ENCODE measurements at places on chromosomes 5 and 9. TPM values are rescaled to one million over a fixed set of nuclear protein-coding genes. Genes with fewer than 3 reads are reported as not detected.

DNA sequence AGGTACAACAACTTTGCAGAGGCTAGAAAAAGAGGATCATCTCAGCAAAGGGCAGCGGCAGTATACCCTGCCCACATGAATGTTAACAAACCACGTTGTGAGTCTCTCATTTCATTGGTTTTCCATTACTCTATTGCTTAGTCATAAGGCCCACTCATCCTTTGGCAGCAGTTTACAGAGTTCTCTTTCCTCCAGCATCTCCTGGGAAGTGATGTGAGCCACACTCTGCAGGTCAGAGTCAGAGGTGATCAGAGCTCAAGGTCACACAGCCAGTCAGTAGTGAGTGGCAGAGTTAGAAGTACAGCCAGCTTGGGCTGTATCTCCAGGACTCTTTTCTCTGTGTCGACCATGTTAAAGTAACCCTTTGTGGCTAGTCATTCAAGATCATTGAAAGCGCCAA is 599.6 kb upstream of the GRAMD2B start:
- DNase-seq = no peak

DNA sequence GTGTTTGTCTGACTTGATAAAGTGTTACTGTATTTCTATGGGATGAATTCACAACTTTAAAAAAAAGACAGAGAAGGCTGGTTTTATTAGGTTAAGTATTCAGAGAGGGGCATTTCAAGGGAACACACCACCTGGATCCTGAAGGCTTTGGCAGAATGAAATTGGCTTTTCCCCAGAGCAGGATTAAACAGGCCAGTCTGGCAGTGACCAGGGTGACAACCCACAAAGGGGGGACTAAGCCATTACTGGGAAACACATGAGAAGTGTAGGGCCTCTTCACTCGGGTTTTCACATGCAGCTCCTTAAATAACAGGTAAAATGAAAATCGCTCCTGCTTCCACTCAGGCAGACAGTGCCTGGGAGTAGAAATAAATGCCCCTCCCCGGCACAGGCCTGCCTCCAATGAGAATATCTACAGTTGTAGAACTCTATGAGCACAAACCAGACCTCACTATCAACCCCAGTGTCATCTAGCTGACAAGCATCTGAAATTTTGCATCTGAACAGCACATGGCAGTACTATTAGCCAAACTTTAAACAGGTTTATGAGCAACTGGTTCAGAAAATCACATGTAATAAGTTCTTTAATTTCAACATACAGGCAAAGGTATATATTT is 85.8 kb downstream of the LHFPL2 start:
- no peak for DNase-seq

DNA sequence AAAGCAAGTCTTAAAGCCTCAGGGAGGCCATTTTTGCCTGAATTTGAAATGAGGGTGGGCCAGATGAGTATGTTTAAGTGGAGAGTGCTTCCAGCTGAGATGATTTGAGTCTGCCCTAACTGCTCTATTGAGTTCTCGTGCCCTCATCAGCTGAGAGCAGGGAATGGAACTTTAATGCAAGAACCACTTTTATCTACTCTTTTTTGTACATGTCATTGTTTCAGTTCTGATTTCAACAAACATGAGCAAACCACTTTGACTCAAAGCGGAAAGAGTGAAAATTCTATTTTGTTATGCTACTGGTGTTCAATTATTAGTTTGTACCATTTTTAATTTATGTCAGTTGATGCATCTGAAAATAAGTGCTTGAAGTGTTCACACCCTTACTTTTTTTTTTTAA is 35.8 kb downstream of the DCAF10 start:
- DNase-seq = no peak

GRCh38 chr5:79255786-79256557 is 20.0 kb downstream of the JMY start:
- DNase-seq = no peak

DNA sequence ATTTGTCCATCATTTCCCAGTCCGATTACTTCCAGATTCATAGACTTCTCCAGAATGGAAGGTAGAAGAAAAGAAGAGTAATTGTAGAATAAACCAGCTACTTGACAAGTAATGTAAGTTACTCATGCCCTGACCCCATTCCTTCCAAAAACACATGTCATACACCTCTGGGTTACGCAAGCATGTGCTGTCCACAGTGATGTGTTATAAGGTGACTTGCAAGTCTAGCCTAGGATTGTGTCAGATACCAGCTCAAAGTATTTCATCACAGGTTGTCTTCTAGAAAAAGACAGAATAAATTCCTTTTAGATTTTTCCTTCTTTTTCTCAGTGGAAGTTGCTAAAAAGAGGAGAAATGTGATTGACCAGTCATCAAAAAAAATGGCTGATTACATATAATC is 8.0 kb upstream of the TLR4 start:
- no peak for DNase-seq

The MIGA2 gene
- total RNA-seq = 22.7 TPM

DNA sequence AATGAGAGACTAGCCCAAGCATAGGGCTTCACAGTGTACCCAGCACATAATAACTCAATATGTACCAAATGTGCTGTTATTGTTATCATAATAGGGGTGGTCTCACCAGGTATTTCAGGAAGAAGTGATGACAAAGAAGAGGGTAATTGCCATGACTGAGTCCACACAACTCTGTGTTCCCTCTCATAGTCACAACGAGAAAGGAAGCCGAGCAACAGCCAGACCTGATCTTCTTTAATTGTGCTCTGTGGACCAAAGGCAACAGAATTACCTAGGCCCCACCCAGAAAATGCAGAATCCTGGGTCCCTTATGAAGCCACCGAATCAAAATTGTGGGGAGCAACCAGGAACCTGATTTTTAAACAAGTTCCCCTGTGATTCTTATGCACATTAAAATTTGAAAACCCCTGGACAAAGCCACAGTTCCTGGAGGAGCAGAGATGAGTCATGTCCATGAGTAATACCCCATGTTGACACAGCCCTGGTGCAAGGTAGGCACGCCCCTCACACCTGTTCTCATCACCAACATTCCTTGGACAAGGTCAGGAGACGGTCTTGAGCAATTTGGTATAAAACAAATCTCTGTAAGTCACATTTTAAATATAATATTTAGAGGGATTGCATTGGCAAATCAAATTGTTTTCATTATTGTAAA is 5.2 kb downstream of the FGF1 start:
- DNase-seq = peak; percentile 88

DNA sequence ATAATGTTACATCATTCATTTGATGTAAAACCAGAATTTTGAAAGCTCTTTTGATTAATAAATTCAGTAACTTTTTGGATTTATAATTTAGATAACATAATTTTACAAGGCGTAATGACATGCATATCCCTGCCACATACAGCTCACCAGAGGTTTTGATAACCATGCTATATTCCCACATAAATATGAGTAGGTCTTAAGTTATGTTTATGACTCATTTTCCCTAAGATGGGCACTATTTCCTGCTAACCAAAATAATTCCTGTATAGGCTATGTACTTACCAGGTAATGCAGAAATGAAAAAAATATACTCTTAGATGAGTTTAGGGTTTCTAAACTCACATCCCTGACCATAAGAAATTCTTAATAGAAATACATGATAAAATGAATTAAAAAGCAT is 93.9 kb upstream of the EDIL3 start:
- DNase-seq = no peak
